Stimulated activated CD4-positive, alpha-beta T cell treated with anti-CD3 and anti-CD28 coated beads, Interleukin-1b, Interleukin-23, amount 100 ng/mL, for 1 hour (primary cell): ENCODE measurements at places on chromosomes 2 and 18.

GRCh38 chr2:47007223-47007825 lies 91.7 kb upstream of the MCFD2 start:
- no peak for DNase-seq

GRCh38 chr2:104312684-104313083 lies 541.2 kb upstream of the POU3F3 start:
- no peak for DNase-seq

DNA sequence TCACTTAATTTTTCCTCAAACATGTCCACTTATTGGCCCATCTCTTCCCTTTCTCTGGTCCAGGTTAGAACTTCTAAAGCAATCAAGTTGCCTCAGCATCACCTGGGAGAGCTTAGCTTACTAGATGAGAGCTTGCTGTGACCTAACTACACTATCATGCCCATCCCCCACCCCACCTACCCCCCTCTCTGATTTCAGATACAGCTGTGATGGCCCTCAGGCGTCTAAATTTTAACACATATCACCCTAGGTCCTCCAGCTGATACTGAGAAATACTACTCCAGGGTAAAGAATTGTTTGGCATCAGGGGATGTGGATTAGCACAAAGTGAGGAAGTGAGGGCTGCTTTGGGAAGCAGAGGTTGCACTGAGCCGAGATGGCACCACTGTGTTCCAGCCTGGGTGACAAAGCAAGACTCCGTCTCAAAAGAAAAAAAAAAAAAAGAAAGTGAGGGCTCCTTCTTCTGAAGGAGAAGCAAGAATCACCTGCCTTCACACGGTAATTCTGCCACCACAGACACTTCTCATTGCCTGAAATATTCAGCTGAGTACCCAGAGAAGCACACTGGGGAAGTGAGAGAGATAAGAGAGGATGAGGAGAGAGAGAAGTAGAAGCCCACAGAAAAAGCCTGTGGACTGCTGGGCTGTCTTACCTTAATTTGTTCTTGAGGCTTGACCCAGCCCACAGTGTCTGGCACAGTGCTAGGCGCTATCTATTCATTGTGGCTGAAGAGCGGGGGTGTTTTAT lies 263.4 kb downstream of the ASXL3 start:
- DNase-seq = no peak

DNA sequence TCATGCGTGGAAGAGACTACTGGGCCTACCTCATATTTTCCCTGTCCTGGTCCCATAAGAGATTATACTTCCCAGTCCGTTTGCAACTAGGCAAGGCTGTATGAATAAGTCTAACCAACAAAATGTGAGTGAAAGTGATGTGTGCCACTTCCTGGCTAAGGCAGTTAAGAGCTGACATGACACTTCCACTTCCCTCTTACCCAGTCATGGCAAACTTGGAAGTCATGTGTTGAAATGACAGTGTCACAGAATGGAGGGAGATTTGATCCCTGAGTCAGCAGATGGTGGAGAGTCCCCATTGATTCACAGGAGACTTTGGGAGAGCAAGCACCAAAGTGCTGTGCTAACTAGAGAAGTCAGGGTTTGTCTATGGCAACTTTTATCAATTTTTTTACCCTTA lies 36.4 kb downstream of the TACR1 start:
- no peak for DNase-seq

DNA sequence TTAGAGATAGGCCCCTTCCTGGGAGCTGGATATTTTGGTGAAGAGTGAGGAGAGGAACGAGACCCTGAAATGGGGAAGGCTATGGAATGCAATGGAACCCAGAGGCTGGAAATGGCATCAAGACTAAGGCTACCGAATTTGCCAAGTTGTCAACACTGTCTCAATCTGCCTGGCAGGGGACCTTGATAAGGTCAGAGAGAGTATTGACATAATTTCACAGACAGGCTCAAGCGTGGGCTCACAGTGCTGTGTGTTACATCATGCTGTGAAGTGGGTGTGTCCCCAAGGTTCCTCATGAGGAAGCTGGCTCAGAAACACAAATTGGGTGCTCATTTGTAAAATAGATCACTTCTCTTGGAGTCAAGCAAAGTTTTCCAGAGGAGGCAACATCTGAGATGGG lies 51.8 kb upstream of the CYRIA start:
- no peak for DNase-seq

DNA sequence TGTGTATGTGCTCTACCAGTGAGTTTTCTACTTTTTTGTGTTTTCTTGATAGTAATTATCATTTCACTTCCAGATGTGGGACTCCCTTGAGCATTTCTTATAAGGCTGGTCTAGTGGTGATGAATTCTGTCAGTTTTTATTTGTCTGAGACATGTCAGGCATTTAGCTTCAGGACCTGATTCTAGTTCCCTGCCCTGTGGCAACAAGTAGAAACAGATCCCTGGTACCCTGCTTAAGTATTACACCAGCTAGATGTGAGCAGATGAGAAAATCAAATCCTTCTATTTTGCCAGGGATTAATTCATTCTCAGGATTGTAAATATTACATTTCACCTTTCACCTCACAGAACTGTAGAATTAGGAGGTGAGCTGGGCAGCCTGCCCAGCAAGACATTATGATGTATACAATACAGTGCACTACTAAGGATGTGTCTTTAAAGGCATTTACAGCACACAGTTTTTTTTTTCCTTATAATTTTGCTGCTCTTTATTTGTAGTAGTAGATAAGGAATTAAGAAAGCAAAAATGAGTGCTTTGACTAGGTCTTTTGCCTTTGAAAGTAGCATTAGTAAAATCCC lies 35.1 kb downstream of the GALM start:
- DNase-seq = no peak

- DNase-seq = no peak
Observed at GRCh38 chr2:165558832-165559231, 89.3 kb downstream of the CSRNP3 start.
